ENCODE measurements at places on chromosomes 2 and 18.

GRCh38 chr2:189783451-189783926, 650 bp downstream of the ORMDL1 start:
- no peak for DNase-seq

DNA sequence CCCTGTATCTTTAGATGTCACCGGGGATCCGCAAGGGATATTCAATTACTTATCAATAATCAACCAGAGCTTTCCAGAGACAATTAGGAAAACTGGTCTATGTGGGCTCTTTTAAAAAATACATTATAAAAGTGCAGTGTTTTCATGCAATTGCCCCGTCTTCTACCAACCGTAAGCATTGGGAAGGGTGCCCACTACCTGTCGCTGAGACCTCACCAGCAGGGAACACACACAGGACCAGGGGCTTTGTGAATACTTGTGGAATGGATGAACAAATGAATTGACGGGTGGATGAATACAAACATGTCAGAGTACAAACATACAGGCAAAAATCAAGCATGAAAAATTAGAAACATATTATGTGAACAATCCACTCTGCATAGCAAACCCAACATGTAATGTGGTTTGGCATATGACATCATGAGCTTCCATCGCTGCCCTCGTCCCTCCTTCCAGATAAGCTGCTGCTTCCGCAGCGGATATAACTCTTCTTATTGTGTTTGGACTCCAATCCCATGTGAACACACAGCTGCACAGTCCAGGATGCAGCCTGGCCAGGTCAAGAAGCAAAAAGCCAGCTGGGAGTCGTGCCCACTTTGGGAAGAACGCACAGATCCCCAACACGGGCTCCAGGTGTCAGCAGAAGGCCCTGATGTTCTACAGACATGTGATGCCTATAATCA, 5.3 kb downstream of the FHL2 start:
- DNase-seq, result no peak

- DNase-seq, result no peak
Measured at GRCh38 chr2:69958480-69958879, 3.0 kb downstream of the ASPRV1 start.

DNA sequence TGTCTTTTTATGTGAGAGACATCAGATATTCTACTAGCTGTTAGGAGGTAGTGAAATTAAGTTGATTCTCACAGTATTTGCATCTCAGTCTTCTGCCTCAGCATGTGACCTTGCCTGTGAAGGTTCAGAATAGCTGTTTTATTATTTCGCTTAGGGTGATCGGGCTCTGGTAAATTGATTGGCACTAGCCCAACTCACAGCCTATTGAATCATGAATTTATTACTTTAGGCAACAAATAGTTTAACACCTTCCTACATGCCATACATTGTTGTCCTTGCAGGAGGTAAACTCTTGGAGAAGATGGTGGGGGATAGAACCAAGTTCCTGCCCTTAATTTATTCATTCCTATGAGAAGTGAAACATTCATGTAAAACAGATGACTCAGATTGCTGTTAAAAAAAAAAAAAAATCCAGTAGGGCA, 101.9 kb downstream of the GPD2 start:
- no peak for DNase-seq

DNA sequence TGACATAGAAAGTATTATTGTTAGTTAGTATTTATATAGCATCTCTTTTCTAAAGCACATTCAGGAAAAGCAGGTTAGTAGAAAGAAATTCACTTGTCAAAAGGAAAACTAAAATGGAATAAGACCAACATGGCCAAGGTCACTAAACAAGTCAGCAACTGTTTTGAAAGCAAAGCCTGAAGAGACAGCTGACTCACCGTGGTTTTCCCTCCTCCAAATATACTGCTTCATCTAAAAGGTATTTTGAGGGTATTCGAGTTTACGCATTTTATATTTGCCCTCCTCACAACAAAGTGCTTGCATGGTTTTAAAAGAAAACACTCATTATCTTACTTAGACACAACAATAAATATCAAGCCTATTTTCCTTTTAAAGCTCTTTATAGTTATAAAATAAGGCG, 24.0 kb downstream of the ZNF385B start:
- no peak for DNase-seq

DNA sequence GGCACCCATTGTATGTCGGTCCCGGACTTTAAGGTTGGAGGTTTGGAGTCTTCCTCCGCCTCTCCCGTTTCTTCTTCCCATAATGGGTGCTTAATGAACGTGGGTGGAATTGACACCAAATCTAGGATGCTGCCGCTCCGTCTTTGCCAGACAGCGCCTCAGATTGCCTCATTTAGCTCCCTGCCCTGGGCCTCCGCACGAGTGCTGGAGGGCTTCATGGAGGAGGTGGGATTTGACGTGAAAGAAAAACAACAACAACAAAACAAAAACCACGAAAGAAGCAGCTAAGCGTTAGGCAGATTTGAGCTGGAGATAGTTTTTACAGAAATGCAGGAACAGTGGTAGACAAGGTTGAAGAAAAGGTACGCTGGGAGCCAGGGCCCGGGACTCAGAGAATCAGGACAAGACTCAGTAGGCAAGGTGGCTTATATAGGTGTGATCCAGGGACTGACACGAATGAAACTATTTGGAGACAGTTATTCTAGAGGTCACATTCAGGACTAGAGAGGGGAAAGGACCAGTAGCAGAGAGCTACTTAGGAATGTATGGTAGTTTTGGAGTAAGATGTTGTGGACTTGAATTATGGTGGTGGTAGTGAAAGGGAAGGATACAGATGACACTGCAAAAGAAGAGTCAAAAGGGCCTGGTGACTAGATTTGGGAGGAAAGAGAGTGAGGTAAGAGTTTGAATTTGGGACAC, 605 bp downstream of the ZNF2 start:
- no peak for DNase-seq

DNA sequence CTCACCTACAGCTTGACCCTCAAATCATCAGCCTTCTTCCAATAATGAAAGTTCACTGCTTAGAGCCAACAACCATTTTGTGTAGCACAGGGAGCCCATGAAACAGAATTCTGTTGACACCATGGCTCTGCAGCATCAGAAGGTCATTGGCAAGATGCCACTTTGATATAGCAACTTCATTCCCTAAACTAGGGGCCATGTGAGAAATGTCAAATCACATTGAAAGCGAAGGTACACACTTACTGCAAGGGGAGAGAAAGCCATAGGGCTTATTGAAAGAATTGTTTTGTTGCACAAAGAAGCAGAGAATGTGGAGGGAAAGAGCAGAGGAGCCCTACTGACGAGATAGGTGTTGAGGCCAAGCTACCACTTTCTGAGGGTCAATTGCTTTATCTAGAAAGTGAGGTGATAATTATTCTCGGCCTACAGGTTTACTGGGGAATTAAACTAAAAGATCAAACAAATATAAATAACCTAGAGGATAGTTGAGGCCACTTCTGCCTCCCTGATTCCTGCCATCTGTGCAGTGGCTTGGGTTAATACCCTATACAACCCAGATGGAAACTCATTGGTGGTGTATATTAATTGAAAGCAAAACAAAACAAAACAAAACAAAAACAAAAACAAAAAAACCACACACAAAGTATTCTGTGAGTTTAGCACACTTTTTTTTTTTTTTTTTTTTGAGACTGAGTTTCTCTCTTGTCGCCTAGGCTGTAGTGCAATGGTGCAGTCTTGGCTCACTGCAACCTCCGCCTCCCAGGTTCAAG, 5.9 kb upstream of the ABCA12 start:
- DNase-seq, result no peak

GRCh38 chr2:241558532-241559322, at the start of gene BOK:
TSS of gene BOK (plus strand) at chr2:241558745. CDS start at chr2:241559484, 739 bp downstream.
- no peak for DNase-seq

DNA sequence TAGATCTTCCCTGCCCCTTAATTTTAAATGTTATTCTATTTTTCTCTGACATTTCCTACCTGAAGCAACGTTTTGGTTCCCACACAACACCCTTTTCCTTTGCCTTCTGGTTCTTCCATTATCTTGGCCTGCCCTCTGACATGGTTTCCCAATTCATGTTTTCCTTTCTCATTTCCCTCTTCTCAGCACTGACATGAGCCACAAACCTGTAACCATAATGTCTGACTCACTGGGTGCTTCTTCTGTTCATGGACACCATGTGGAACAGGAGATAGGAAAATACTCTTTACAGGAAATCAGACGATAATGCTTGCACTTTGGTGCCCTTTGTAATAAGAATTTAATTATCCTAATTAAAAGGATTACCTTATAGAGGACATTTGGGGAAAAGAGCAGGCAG, 142.0 kb downstream of the ZEB2 start:
- no peak for DNase-seq

DNA sequence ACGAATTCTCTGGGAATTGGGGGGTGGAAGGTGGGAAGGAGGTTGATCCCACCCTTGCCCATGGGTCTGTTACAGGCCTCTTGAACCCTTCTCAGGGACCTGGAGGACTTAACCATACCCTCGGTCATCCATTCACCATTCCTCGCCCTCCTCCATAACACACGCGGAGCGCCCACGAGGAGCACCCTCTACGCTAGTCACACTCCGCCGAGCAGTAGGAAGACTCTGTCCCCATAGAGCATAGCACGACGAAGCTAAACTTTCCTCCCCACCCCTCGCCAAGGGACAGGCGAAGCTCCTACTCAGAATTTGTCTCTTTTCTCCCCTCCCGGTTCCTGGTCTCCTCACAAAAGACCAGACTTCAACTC, 611 bp upstream of the ITSN2 start:
- DNase-seq, result no peak

GRCh38 chr2:18924886-18925285, 335.5 kb upstream of the NT5C1B start:
- no peak for DNase-seq

DNA sequence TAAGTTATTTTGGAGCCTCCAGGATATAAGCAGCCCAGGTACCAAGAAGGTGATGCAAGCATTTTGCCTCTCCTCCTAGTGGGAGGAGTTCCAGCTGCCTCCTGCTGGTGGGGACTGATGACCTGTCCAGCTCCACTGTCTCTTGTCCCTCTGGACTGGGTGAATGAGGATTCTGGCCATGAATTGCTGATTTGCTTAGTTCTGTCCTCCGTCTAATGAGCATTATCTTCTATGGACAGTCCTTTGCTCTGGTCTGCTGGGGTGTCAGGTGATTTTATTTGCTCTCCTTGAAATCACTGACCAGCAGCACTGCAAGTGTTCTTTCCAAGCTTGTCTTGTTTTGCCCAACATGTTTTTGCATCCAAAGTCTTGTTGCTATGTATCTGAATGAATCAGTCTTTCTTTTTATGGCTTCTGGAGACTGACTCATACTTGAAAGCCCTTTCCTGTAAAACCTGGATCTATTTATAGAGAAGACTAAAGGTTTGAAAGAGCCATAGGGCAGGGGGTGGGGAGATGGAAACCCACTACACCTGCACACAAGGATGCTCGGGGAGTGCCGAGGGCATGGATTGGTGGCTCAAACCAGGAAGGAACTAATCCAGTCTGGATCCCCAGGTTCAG, 40.5 kb upstream of the EFHD1 start:
- no peak for DNase-seq

- no peak for DNase-seq
Measured at GRCh38 chr2:112251271-112251670, 3.6 kb downstream of the ZC3H8 start.

DNA sequence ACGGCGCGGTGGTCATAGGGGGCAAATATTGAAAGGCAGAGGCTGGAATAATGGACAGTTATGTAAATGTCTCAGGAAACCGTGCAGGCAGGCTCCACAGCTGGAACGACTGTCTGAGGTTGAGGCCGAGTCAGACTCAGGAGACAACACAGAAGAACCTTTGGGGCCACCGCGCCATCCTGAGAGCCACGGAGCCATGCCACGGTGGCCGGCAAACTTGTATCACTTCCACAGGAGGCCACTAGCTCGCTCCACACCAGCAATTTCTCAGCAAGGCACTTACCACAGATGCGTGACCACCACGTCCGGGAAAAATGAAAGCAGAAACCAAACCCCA, 156.7 kb upstream of the SALL3 start:
- DNase-seq, result no peak

- no peak for DNase-seq
Measured at GRCh38 chr2:120461092-120461491, 115.2 kb downstream of the INHBB start.

GRCh38 chr2:132518302-132518701, 101.7 kb downstream of the GPR39 start:
- DNase-seq, result peak; percentile 49

- no peak for DNase-seq
Measured at GRCh38 chr2:215841175-215841816, 172.1 kb downstream of the MREG start.

- DNase-seq, result no peak
Measured at GRCh38 chr2:27653397-27653796, 10.0 kb downstream of the SUPT7L start.

- DNase-seq, result no peak
Measured at GRCh38 chr2:164841719-164842623, at the start of gene COBLL1. TSS of gene COBLL1 (minus strand) at chr2:164841823. CDS start at chr2:164841196, 627 bp downstream.

- DNase-seq, result peak; percentile 41
Measured at GRCh38 chr18:68991286-68991685, 193.4 kb downstream of the CCDC102B start.

DNA sequence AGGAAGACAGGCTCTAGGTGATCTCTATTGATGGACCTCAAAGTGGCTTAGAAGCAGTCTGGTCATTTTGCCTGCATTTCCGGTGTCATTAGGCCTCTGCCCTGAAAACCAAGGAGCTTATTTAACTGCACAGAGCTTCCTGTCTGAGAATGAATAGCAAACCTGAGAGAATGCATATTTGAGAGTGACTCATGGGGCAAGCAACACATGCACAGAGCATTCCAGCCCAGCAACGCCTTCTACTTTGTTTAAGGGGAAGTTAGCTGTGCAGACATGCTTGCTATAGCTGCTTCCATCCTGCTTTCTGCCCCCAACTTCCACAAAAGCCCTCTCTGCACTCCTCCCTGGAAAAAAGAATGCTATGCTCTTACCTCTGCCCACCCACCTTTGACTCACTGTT, 232.8 kb downstream of the GRB14 start:
- DNase-seq, result no peak

GRCh38 chr2:205680067-205680466, 2.2 kb upstream of the NRP2 start:
- DNase-seq, result no peak

DNA sequence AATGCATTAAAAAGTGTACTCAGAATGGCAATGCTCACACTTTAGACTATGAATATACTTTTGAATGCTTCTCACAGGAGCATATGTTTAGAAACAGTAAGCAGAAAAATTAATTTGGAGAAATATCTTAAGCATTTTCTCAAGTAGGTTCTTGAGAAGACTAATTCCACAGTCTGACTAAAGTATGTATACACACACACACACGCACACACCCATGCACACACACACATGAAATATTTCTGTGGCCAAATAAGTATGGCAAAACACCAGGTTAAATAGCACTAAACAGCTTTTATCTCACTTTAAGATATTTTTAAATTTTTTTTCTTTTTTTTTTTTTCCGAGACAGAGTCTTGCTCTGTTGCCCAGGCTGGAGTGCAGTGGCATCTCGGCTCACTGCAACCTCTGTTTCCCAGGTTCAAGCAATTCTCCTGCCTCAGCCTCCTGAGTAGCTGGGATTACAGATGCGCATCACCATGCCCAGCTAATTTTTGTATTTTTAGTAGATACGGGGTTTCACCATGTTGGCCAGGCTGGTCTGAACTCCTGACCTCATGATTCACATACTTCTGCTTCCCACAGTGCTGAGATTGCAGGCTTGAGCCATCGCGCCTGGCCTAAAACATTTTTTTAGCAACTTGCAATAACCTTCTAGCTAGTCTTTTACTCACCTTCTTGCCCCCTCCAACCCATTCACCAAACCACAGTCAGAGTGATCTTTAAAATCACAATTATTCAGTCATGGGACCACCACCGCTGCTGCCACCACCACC, 67.5 kb upstream of the SCG2 start:
- no peak for DNase-seq

GRCh38 chr2:100207411-100207885, 65.1 kb upstream of the AFF3 start:
- no peak for DNase-seq

All from spinal cord (tissue), 10 donors.